Cortex of kidney (tissue), 1 donor: ENCODE measurements at places on chromosomes 1 and 21.
A peak's percentile ranks its signal among the peaks of the same experiment; 100 is the strongest.

DNA sequence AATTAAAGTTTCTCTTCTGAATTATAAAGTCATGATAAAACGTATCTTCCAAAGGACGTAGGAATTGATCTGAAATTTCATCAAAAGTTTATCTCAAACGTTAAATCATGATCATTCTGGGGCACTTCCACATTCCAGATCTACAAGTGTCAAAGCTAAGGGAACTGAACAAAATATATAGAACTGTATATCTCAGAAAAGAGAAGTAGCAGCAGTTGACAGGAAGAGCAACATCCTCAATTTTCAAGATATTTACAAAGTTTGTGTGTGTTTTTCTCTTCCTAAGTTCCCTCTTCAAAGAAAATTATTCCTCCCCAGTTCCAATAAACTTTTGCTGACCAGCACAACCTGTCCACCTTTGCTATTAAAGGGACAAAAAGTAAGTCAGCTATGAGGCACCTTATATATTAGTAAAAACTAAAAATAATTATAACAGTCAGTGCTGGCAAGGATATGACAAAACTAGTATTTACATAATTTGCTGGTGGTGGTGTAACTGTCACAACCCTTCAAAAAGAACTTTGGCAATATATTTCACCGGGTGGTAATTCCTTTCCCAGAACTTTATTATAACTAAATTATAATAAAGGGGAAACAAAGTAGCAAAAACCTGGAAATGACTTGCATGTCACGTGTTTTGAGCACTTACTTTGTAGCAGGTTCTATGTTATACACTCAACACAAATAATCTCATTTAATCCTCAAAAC, 38.5 kb upstream of the EYA3 start:
- no peak for DNase-seq

GRCh38 chr1:224213438-224214119, 30.5 kb downstream of the DEGS1 start:
- DNase-seq = no peak

- no peak for DNase-seq
These were observed 45.3 kb upstream of the MTF2 start for GRCh38 chr1:93033785-93034184.

DNA sequence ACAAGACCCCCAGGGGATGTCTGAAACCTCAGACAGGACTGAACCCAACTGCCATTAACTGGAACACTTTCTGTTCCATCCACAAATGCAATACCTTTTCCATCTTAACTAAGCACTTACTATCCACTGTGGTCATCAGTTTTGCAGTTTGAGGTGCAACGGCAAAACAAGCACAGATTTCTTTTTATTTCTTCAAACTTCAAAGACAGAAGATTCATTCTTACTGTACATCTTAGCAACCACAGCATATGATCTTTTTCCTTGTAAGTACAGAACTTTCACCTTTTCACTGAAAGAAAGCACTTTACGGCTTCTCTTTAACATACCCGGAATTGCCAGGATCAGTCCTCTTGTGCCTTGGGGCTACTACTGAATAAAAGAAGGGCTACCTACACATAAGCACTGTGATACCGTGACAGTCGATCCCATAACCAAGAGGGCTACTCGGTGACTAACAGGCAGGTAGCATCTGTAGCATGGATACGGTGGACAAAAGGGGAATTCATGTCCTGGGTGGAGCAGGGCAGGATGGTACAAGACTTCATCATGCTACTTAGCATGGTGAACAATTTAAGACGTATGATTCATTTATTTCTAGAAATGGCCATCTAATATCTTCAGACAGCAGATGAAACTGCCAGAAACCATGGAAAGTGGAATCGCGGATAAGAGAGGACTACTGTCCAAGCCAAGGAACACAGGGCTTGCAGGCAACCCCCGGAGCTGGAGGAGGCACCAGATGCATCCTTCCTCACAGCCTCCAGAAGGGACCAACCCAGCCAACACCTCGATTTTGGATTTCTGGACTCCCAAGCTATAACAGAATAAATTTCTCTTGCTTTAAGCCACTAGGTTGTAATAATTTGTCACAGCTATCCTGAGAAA, 18.4 kb downstream of the ERG start:
- no peak for DNase-seq

DNA sequence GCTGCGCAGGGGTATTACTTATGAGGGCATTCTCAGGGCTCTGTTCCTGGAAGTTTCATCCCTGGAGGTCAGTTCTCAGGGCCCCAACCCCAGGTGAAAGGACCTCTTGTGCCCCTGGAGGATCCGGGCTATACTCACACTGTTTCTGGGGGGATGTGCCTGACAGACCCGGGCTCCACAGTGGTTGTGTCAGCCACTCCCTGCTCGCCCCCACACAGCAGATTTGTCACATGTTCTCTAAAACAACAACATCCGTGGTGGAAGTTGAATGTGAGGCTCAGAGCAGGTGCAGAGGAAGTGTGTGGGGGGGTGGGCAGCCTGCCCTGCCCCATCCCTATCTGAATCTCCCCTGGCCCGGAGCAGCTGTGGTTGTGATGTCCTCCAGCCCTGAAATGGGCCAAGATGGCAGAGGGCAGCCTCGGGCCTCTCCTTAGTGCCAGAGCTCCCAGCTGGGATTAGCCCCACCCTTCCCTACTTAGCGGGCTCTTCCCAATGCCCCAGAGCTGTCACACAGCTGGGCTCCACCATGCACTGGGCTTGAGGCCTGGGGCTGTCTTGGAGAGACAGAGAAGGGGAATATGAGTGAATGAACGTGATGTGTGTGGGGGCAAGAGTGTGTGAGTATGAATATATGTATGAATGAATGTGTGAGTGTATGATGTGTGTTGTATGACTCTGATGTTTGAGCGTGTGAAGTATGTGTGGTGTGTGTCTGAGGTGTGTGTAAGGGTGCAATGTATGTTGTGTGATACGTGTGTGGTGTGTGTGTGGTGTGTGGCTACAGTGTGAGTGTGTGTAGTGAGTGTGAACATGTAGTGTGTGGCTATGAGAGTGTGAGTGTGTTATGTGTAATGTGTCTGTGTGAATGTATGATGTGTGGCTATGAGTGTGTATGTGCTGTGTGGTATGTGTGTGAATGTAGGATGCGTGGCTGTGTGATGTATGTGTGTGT, 1.5 kb upstream of the FCMR start:
- DNase-seq = no peak

GRCh38 chr1:115547696-115548095, 94.1 kb upstream of the VANGL1 start:
- no peak for DNase-seq

- no peak for DNase-seq
These were observed 28.3 kb downstream of the POU2F1 start for GRCh38 chr1:167248707-167249642.

- no peak for DNase-seq
These were observed 1412.7 kb downstream of the KCNT2 start for GRCh38 chr1:195195423-195196057.

- no peak for DNase-seq
These were observed 166.0 kb upstream of the C8B start for GRCh38 chr1:57131701-57132394.

DNA sequence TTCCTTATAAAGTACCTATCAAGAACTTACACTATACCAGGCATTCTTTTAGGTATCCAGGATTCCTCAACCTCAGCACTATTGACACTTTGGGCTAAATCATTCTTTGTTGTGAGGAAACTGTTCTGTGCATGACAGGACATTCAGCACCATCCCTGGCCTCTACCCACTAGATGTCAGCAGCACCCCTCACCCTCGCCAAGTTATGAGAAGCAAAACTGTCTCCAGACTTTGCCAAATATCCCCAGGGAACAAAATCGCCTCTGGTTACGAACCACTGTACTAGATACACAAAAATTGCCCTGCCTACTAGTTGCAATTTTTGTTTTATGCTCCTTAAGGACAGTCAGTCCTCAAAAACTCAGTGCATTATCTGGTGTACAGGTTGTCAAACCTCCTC, 35.7 kb downstream of the PALMD start:
- no peak for DNase-seq

GRCh38 chr1:232227306-232227705, 402.6 kb downstream of the SIPA1L2 start:
- DNase-seq = no peak

DNA sequence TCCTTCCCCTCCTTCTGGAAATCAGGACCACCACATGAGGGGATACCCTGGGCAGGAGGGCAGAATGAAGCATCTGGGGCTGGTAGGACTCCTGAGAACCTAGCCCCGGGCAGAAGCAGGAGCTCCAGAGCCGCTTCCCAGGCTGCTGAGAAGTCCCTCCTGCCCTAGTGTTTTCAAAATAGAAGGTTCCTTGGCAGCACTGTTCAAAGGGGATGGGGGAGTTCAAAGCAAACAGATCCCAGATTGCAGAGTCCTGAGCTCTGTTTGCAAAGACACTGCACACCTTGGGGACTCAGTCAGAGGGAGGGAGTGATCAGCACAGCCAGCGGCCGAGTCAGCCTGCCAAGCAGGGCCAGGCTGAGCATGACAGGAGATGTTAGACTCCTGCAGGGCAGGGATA, 177.8 kb downstream of the PTPRU start:
- no peak for DNase-seq

DNA sequence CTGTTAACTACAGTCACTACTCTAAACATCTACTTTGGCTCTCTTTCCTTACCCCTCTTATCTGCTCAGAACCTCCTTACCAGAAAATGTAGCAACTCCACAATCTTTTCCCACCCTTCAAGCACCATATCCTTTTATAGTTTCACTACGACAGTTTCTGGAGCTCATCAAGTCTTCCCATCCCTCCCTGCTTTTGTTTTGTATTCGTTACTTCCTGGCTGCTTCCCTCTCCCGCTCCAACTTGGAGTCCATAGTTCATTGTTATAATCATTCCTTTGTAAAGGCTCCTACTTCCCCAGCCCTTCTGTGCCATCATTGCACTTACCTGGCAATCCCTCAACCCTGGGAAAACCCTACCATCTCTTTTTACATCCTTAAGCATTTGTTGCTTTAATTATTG, 18.0 kb downstream of the MPZL1 start:
- no peak for DNase-seq

- no peak for DNase-seq
These were observed 90.4 kb upstream of the AJAP1 start for GRCh38 chr1:4564051-4564450.

DNA sequence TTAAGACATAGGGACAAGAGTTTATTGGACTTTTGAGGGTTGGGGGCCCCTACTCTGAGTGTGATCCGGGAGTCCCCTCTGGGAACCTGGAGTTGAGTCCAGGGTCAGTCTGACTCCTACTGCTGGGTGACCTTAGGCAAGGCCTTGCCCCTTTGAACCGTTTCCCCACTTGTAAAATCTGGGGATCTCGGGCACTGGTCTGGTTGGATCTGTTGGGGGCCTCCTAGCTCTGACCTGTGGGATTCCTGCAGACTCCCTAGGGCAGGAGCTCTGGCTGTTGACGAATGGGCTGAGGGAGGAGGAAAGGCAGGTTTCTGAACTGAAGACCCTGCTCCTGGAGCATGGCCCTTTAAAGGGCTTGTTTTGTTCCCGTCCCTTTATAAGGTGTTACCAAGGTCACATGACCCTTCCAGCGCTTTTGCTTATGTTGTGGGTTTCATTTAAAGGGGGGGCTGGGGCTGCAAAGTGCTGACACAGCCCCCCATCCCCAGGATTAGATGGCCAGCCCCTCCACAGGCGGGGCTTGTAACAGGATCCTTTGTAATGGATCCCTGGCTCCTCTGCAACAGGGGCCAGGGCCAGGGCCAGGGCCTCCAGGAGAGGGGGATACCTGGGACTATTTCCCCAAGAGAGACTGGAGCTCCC, 50.7 kb downstream of the YARS1 start:
- no peak for DNase-seq

DNA sequence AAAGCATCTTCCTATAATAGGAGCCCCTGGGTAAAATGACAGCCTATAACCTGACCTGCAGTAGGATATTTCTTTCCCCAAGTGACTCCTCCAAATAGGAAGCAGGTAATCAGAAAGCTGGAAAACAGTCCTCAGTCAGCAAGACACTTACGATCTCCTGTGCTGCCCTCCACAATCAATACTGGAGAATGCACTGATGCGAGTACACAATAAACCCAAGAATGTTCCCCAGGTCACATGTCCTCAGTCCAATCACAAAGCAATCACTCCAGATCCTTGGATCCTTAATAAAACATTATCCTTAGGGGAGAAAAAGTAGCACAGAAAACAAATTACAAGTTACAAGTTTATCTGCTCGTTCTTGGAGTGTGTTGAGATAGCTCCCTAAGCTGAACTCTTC, 233.1 kb downstream of the SLC45A1 start:
- DNase-seq = no peak

DNA sequence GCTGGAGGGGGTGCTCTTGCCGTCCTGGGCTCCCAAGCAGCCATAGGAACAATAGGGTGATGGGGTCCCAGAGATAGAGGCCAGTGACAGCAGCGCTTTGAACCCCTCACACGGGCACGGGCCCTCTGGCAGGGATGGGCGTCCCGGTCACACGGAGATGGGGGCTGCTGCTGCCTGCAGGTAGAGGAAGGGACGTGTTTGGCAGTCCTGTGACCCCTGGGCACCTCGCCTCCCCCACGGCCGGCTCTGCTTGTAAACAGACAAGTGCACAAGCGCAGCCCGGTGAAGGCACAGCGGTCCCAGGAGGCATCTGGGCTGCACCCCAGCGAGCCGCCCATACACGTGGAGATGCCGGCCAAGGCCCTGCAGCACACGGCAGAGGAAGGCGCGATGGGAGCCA, 36.5 kb upstream of the PDE9A start:
- no peak for DNase-seq

DNA sequence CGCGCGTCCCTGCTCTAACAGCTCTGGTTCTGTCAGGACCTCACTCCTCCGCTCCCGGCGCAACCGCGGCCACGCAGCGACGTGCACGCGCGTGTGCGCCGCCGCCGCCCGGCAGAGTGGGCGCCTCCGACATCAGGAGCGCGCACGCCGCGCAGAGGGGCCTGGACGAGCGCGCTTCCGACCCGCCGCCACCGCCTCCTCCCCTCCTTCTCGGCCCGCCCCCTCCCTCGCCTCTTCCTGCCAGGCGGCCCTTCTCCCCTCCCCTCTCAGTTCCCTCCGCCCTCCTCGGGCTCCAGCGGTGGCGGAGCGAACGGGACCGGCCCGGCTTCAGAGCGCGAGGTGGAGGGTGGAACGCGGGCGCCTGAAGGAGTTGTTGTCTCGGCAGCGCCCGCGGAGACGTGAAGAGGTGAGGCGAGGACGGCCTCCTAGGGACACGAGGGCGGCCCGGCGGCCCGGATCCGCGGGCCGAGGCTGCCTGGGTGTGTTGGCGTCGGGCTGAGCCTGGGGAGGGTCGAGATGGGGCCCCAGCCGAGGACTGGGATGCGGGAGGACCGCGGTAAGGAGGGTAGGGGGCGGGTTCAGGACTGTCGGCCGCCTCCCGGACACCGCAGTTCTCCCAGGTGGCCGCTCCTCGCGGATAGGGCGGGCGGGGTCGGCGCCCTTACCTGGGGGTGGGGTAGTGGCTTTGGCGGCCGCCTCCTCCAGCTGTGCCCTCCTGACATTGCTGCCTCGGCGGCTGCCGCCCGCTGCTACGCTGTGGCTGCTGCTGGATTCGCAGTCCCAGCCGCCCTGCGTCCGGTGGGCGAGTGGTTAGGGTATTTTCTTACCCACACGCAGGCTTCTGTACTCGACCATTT, at the start of gene RABGAP1L:
RABGAP1L (plus strand) TSS at position 269 of the 857 bp plus-strand sequence.
- DNase-seq = peak; percentile 69

GRCh38 chr1:42419126-42419821, 36.5 kb downstream of the ZMYND12 start:
- DNase-seq = no peak

- no peak for DNase-seq
These were observed 4.3 kb upstream of the LMNA start for GRCh38 chr1:156110252-156110651.

GRCh38 chr1:180178511-180179161, 24.0 kb downstream of the QSOX1 start:
- DNase-seq = no peak
